ENCODE measurements at places on chromosomes 13 and 19. TPM values are rescaled to one million over a fixed set of nuclear protein-coding genes. Genes with fewer than 3 reads are reported as not detected.
A peak's percentile ranks its signal among the peaks of the same experiment; 100 is the strongest.

The PRODH2 gene
- not detected for total RNA-seq

The NLRP4 gene
- total RNA-seq, result not detected

The STXBP2 gene
- total RNA-seq, result 277 TPM

The POU4F1 gene
- total RNA-seq, result not detected

The CXCL17 gene
- total RNA-seq, result 162 TPM

The SH2D3A gene
- total RNA-seq, result 24.2 TPM

- H3K27me3 ChIP-seq, result no peaks in the 10 kb centered on the region
- H3K4me3 ChIP-seq, result no peak overlapping the region
- no peak overlapping the region for H3K27ac ChIP-seq
- H3K4me1 ChIP-seq, result no peaks in the 10 kb centered on the region
Observed at GRCh38 chr13:109215377-109215776, 571.0 kb downstream of the IRS2 start.

- no peaks in the 10 kb centered on the region for H3K27me3 ChIP-seq
- peak overlapping the region; percentile 9 for H3K27ac ChIP-seq
- H3K4me3 ChIP-seq, result no peak overlapping the region
- no peak for DNase-seq
- peaks cover 2% of the 10 kb centered on the region for H3K4me1 ChIP-seq
Observed at GRCh38 chr13:31982540-31982939, 49.0 kb upstream of the FRY start.

GRCh38 chr19:23901360-23901759 lies 13.3 kb upstream of the ZNF726 start:
- no peaks in the 10 kb centered on the region for H3K4me1 ChIP-seq
- H3K36me3 ChIP-seq, result no peaks in the 10 kb centered on the region

- H3K27ac ChIP-seq, result no peak overlapping the region
- H3K4me1 ChIP-seq, result peaks cover 19% of the 10 kb centered on the region
- no peak for DNase-seq
- no peaks in the 10 kb centered on the region for H3K27me3 ChIP-seq
- H3K4me3 ChIP-seq, result peak overlapping the region; percentile 37
- no peaks in the 10 kb centered on the region for H3K36me3 ChIP-seq
Observed at GRCh38 chr19:17778968-17779929, 15.7 kb upstream of the B3GNT3 start.

DNA sequence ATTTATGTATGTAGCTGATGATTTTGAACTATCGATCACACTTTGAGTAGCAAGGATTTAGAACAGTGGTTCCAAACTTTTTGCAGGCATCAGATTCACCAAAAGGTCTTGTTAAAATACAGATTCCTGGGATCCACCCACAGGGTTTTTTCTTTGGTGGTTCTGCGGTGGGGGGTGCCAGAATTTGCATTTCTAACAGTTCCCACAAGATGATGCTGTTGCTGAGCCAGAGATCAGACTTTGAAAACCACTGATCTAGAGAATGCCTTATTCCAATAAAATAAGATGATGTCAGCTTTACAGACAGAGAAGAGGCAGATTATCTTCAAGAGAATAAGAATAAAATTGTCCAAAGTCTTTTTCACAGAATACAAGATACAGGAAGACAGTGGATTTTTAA lies 80.9 kb upstream of the SHISA2 start:
- H3K27me3 ChIP-seq, result no peaks in the 10 kb centered on the region
- H3K27ac ChIP-seq, result no peak overlapping the region
- no peaks in the 10 kb centered on the region for H3K36me3 ChIP-seq
- H3K4me3 ChIP-seq, result no peak overlapping the region
- no peak for DNase-seq

GRCh38 chr19:18507727-18508440 lies 14.0 kb downstream of the ELL start:
- H3K4me3 ChIP-seq, result no peak overlapping the region
- H3K36me3 ChIP-seq, result no peaks in the 10 kb centered on the region
- peaks cover 38% of the 10 kb centered on the region for H3K4me1 ChIP-seq
- H3K27ac ChIP-seq, result peak overlapping the region; percentile 21
- no peaks in the 10 kb centered on the region for H3K27me3 ChIP-seq
- DNase-seq, result no peak

GRCh38 chr19:44741841-44742329 lies 6.6 kb upstream of the BCL3 start:
- peak overlapping the region; percentile 97 for H3K27ac ChIP-seq
- no peaks in the 10 kb centered on the region for H3K27me3 ChIP-seq
- peak; percentile 96 for DNase-seq
- peaks cover 98% of the 10 kb centered on the region for H3K4me1 ChIP-seq

GRCh38 chr13:97284558-97284957 lies 62.4 kb downstream of the MBNL2 start:
- H3K36me3 ChIP-seq, result no peaks in the 10 kb centered on the region
- no peaks in the 10 kb centered on the region for H3K4me1 ChIP-seq
- H3K27ac ChIP-seq, result no peak overlapping the region
- no peak overlapping the region for H3K4me3 ChIP-seq
- H3K27me3 ChIP-seq, result no peaks in the 10 kb centered on the region
- DNase-seq, result no peak
